ENCODE measurements at places on chromosomes 5 and 9. TPM values are rescaled to one million over a fixed set of nuclear protein-coding genes. Genes with fewer than 3 reads are reported as not detected.

Gene IFNB1
- not detected for total RNA-seq

Gene OTP
- not detected for total RNA-seq

Gene PGGT1B
- 17.2 TPM for total RNA-seq

Gene PCDHA1
- 6.6 TPM for total RNA-seq

Gene IL13
- not detected for total RNA-seq

Gene NIPAL4
- total RNA-seq, result not detected

Gene ANKH
- total RNA-seq, result 174 TPM

Gene AGXT2
- not detected for total RNA-seq

Gene NR3C1
- 27.1 TPM for total RNA-seq

Gene FOXD4L3
- total RNA-seq, result 0.47 TPM

Gene RNF180
- total RNA-seq, result 102 TPM

Gene PTCH1
- 8.3 TPM for total RNA-seq

Gene APBA1
- 29.0 TPM for total RNA-seq

Gene MAMDC2
- total RNA-seq, result 3.0 TPM

Gene CCDC69
- 0.78 TPM for total RNA-seq

Gene SLC36A3
- not detected for total RNA-seq

Gene PCDHAC2
- 33.5 TPM for total RNA-seq

Gene CNTRL
- 14.2 TPM for total RNA-seq

Gene SLCO6A1
- total RNA-seq, result 0.94 TPM

Gene HK3
- total RNA-seq, result 0.31 TPM

Gene IER5L
- total RNA-seq, result 44.3 TPM

Gene TLN1
- 17.8 TPM for total RNA-seq

Gene CENPH
- 16.2 TPM for total RNA-seq

Gene SV2C
- total RNA-seq, result 1.7 TPM

Gene MAML1
- total RNA-seq, result 9.4 TPM

Gene SPATA6L
- total RNA-seq, result 10.9 TPM

Gene FOXD1
- 0.94 TPM for total RNA-seq

Gene ASS1
- 9.8 TPM for total RNA-seq

Gene GCNT1
- 4.4 TPM for total RNA-seq

Gene PCDHB13
- 9.2 TPM for total RNA-seq

Gene MCIDAS
- total RNA-seq, result not detected

Gene NUTM2G
- total RNA-seq, result not detected

Gene DMGDH
- total RNA-seq, result 1.2 TPM

Gene FBN2
- total RNA-seq, result 8.6 TPM

Gene ENTREP1
- 1.4 TPM for total RNA-seq
